Activated naive CD4-positive, alpha-beta T cell treated with anti-CD3 and anti-CD28 coated beads, Interleukin-2, amount 50 U/mL, for 16 hours (primary cell): ENCODE measurements at places on chromosomes 16 and 17.

DNA sequence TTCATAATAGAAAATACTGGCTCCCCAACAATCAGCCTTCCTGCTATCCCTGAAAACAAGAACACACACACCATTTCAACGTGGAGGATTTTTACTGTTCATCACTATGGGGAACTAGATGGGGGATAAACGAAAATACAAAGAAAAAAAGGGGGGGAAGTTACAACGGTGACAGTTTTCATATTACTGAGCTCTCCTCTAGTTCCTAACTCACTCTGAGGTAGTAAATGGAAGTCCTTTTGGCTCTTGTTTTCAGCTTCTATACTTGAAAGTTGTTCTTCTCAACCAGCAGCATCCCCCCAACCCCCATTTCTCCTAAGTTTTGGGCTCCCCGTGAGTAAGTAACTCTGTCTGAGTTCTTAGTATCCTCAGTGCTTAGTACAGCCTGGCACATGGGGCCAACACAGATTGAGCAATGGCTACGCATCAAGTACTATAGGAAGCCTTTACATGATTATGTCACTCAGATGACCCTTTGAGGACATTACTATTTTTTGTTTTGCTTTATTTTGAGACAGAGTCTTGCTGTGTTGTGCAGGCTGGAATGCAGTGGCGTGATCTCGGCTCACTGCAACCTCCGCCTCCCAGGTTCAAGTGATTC is 4.2 kb upstream of the CORO7 start:
- DNase-seq, result no peak

- DNase-seq, result no peak
Measured at GRCh38 chr17:32626379-32626791, 139.6 kb downstream of the CDK5R1 start.

- DNase-seq, result no peak
Measured at GRCh38 chr16:54194334-54194743, 92.2 kb downstream of the IRX3 start.

DNA sequence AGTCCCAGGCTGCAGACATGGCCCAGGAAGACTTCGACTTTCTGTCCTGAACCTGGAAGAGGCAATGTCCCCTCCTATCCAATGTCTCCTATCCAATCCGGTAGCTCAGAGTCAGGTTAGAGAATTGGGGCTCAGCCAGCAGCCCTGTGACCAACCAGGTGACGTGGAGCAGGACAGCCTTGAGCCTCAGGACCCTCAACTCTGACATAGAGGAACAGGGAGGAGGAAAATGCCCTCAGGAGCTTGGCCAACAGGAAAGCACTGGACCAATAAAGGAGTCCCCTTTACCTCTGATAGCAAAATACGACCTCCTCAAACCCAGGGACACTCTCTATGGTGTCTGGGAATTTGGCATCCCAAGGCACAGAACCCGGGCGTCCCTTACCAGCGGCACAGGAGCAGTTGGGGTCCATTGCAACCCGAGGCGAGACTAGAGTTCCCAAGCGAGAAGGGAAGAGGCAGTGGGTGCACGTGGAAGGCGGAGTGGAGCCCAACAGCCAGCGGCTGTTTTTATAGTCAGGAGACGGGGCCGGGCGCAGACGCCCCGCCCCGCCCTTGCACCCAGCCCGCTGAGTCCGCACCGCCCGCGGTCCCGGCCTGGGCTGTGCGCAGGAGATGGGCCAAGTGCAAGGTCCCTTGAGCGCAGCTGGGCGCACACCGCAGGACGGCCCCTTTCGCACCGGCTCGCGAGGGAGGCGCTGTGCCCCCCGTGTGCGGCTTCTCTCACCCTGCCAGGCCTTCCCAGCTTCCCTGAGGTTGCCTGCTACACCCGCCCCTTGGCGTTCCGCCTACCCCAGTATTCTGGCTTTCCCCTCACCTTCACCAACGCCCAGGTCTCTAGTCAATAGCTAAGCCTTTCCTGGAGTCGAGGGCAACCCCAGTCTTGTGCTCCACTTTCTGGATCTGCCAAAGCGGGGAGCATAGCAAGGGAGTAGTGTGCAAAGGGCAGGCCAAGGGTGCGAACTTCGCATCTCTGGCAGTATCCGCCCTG is at the start of gene MT1G:
TSS of gene MT1G (minus strand) at position 485 of the 991 bp plus-strand sequence. CDS start at position 413, 72 bp downstream.
- DNase-seq, result peak; percentile 43

- DNase-seq, result no peak
Measured at GRCh38 chr16:86697715-86698114, 119.4 kb downstream of the FOXL1 start.

DNA sequence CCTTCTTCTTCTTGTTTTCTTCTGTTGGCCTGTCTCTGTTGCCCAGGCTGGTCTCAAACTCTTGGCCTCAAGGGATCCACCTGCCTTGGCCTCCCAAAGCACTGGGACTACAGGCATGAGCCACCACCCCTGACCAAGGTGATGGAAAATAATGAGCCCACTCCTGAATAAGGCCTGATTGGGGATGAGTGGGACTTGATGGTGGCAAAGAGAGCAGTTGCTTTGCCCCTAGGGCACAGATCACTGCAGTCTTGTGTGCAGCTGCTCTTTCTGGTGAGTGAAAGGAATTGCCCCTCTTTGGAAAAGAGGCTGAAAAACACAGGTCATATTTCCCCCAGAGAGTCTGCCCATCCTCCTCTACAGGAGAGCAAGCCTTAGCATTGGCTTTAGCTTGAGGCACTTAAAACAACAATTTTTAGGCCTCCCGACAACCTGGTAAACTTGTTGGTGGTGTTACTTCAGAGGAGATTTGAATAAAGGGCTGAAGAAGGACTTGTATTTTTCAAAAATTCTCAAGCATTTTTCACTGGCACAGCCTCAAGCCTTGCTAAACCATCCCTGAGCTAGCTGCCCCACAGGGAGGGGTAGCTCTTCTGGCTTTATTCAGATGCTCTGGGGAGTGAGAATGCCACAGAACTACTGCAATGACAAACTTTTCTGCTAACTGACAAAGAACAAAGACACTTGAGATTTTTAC is 6.1 kb upstream of the PDP2 start:
- no peak for DNase-seq
